ENCODE measurements at places on chromosomes 7 and 10.
A peak's percentile ranks its signal among the peaks of the same experiment; 100 is the strongest.

- DNase-seq = no peak
Observed at GRCh38 chr7:116591202-116592040, 66.6 kb downstream of the CAV1 start.

DNA sequence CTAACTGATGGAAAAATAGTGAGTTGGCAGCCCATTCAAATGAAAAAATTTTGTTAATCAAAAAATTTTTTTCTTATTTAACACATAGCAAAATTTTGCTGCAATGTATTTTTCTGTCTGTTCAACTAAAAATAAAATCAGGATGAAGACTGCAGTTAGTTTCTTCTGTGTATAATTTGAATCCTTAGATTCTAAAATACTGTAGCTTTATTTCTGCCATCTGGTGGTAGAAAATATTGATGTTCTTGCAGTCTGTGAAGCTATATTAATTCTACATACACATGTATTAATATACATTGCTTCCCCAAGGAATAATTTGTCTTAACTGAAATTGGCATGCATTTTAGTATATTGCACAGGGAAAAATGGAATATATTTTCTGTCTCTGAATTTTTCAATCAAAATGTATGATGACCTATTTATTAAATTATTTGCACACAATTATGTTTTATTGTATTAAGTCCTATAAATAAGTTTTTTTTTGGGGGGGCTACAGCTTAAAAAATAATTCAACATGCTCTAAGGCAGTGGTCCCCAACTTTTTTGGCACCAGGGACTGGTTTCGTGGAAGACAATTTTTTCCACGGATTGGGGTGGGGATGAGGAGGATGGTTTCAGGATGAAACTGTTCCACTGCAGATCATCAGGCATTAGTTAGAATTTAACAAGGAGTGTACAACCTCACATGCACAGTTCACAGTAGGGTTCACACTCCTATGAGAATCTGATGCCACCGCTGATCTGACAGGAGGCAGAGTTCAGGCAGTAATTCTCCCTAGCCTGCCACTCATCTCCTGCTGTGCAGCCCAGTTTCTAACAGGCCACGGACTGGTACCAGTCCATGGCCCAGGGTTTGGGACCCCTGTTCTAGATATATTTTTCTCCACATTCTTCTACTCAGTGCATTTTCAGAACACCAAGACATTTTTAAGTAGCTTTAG is 119.4 kb downstream of the GNAT3 start:
- no peak for DNase-seq

DNA sequence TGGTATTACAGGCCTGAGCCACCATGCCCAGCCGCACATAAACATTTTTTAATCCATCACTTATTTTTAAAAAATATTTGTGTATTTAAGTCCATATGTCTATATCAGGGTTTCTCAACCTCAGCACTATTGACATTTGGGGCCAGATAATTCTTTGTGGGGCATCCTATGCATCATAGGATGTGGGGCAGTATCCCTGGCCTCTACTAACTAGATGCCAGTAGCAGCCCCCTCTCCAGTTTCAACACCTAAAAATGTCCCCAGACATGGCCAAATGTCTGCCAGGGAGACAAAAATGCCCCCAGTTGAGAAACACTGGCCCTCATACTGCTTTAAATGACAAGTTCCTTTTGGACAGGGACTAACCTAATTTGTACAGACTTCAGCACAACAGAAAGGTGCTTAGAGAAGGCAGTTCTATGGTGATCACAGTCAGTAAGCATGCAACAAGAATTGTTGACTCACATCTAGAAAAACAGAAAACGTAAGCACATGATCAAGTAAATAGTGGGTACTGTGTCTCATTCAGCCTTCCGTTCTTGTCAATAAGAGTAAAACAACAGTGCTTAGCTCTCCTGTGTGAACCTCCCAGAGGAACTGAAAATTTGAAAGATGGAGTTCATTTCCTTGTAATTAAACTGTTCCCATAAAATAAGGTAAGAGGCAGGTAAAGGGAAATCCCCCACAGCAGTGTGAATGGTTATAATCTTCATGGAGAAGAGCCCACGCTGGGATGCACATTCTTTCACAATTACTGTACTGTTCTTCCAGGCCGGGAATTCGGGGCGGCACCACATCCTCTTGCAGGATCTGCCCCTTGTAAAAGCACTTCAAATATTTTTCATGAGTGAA is 17.3 kb upstream of the ADRB1 start:
- DNase-seq = no peak

- no peak for DNase-seq
Observed at GRCh38 chr10:18043148-18044006, 91.7 kb downstream of the SLC39A12 start.

- no peak for DNase-seq
Observed at GRCh38 chr10:26944261-26944882, 83.6 kb upstream of the ABI1 start.

DNA sequence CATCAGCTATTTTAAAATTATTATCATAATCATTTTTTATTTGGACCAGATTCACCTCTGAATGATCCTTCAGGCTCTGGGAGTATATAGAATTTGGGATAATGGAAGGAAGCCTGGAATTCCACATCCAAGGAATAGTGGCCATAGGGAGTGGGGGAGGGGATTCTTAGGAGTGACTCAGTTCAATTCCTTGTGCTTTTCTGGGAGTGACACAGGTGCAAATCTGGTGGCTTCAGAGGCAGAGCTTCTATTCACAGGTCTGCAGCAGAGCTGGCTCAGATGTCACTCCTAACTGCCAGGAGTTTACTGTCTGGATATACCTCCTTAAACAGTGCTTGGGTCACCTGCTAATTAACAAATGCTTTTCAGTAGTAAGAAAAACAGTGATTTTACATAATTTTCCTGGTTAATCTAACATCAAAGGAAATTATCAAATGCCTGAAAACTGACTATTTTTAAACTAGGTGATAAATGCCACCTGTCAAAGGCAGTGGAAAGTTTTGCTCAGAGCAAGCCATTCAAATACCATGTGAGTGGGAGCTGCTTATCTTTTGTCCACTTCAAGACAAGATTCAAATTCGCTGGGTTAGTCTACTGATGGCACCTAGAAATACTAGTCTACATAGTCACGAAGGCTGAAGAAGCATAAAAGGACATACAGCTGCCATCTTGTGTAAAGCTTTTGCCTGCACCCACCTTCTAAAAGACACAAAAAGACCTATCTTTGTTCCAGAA is 106.7 kb upstream of the LAMB4 start:
- no peak for DNase-seq

GRCh38 chr10:88221010-88221973 is 357.9 kb downstream of the PTEN start:
- no peak for DNase-seq

- peak; percentile 69 for DNase-seq
Observed at GRCh38 chr10:62681211-62681940, 123.1 kb upstream of the ADO start.

GRCh38 chr7:106775552-106775936 is 89.5 kb upstream of the PIK3CG start:
- no peak for DNase-seq

DNA sequence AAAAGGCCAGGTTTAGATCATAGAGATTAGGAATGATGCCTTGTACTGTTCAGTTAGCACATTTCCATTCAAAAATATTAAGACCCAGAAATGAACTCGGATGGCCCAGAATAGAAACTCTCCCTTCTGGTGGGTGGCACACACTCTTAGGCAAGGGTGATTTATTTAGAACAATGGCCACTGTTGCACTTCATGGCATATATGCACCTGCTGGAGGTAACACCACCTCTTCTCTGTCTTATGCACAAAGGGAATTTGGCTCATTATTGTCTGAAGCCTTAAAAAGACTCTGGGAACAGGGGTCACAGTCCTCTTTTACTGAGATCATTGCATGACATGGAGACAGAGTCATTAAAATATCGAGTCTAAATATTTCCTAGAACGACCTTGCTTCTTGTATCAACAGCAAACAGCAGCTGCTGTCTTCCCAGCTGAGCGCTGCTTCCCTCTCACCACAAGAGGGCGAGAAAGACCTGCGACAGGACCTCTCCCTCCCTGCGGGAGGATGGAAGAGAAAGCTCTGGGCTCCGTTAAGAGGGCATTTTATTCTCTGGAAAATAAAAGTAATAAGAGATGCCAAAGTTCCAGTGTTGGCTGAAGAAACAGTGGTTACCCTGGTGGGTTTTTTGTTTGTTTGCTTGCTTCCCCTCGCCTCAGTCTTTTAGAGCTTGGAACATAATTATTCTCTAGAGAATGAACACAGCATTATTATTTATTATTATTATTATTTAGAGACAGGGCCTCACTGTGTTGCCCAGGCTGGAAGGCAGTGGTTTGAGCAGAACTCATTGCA is 13.5 kb upstream of the BAMBI start:
- DNase-seq = peak; percentile 40

GRCh38 chr7:47040795-47041347 is 541.0 kb downstream of the TNS3 start:
- DNase-seq = no peak

GRCh38 chr7:78017591-78018100 is 219.1 kb downstream of the PHTF2 start:
- no peak for DNase-seq

GRCh38 chr7:80859272-80859970 is 59.4 kb downstream of the SEMA3C start:
- DNase-seq = no peak

DNA sequence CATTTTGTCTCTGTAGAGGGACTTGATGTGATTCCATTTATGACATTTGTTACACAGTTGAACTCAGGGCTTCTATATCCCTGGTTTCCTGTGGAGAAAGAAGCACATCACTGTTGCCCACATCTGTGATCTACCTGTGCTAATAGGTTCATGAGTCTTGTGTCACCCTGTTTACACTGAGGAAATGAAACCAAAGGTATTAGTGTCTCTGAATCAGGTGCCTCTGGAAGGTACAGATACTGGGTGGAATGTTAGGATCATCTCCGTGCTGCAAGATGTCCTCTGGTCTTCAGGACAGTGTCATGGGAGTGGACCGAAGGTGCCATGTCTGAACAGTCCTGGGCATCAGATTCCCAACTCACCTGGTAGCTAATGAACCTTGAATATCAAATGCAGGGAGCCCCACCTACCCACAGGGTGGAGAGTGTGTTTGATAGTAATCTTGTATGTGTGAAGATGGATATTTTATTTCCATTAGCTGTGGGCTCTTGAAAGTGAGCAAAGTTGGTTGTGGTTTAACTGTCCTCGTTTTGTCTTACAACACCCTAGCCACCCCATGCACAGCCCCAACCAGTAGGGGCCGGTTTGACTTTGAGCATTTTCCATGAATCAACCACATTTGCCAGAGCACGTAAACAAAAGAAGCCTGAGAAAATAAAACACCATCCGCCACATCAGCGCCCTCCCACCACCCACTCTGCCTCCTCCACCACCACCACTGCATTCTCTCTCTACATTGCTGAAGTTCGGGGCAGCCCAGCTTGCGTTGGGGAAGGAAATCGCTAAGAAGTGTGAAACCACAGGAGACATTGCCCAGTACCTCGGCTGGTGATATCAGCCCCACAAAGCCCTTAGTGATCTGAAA is 40.7 kb downstream of the TARP start:
- peak; percentile 45 for DNase-seq
